ENCODE measurements at places on chromosomes 12 and 14.

DNA sequence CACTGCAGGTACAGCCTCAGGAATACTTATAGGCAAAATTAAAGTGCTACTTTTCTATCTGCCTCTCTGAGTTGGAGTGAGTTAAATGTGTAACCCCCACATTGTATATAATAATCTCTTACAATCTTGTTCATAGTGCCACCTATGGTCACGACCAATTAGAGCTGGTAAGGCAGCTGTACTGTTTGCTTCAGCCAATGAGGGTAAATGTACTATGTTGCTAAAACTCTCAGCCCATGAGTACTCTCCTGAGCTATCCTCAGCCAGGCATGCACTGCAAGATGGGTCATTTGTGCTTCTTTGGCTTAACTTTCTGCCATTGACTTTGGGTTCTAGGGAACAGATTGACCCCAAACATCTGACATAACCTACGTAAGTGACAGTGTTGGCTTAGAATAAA lies 15.0 kb upstream of the MDM2 start:
- no peak for DNase-seq

- no peak for DNase-seq
These were observed 134.3 kb downstream of the TTC7B start for GRCh38 chr14:90681929-90682328.

GRCh38 chr12:11107719-11108118 lies 15.6 kb upstream of the TAS2R43 start:
- DNase-seq = no peak

DNA sequence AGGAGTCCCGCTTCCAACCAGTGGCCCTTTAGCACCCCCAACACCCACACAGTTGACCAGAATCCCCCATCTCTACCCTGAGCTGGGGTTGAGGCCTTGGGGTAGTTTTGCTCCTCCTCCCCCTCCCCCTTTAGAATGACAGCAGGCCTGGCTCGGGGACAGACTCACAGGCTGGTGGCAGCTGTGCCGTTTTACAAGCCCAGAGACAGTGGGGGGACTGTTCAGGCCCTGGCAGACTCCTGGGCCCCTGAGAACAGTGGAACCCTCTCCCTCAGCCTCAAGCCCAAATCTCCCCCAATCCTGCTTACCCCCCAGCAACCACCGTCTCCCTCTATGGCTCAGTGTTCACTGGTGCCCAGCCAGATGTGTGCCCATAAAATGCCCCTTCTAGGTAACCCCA lies 10.1 kb downstream of the TMEM119 start:
- DNase-seq = no peak

- DNase-seq = no peak
These were observed 81.6 kb upstream of the FAR2 start for GRCh38 chr12:29067430-29067829.

GRCh38 chr12:57853864-57854556 lies 7.5 kb upstream of the CTDSP2 start:
- no peak for DNase-seq

DNA sequence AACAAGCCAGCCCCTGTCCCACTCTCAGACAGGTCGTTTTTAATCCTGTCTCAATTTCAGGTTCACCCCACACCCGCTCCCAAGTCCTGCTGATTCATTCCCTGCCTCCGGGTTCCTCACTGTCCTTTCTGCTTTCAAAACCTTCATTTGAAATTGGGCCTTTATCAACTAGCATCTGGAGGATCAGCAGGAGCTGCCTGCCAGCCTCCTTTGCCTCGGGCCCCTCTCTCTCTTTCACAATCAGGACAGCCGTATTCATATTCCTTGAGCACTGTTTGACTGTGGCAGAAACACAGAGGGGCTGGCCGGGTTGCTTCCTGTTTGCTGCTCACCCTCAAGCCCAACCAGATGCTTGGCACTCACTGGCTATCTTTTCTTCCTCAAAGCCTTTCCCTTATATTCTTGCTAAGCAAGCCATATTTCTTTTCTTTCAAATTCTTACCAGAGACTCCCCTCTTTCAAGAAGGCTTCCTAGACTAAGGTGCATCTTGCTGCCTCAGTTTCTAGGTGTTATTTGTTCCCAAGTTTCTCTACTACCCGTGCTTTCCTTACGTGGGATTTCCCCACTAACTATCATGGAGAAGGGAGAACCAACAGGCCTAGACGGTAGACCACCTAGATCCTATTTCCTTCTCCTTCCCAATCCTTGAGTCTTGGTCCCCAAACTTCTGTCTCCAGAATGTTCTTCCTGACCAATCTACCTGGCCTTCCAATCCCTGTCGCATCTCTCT lies 3.0 kb downstream of the GALNT6 start:
- DNase-seq = no peak

DNA sequence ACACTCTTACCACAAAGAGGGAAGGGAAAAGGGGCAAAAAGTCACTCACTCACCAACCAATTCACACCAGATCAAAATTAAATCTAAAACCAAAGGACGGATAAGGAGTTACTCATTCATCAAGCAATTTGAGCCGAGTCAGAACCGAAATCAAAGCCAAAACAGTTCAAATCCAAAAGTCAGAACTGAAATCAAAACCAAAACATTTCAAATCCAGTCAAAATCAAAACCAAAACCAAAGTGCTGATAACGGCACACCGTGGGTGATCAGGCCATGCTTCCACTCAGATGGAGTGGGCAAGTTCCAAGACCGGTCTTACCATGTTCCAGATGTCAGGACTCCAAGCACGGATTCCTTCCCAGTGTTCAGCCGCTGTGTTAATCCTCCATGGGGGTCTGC lies 139.5 kb downstream of the SLC38A6 start:
- DNase-seq = no peak

GRCh38 chr12:117026343-117026742 lies 72.9 kb downstream of the TESC start:
- no peak for DNase-seq

- DNase-seq = no peak
These were observed 49.7 kb downstream of the KIF26A start for GRCh38 chr14:104187931-104188726.

GRCh38 chr12:52442600-52443061 lies 8.5 kb upstream of the KRT75 start:
- no peak for DNase-seq

DNA sequence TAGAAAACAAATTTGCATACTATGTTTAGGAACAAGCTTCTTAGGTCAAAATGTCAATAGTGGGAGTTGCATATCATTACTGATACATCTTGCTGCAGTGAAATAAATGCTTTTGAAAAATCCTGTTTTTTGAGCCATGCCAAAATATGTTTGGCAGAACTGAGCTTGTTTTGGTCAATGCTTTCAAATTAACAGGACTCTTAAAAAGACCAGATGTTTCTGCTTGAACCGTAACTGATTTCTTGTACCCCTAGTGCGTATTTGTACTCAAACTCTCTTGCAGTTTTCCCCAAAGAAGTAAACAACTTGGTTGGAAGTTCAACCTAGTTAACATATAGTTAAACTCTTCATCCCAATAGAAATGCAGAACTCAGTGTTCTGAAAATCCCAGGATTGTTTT lies 3.4 kb downstream of the TRHDE start:
- DNase-seq = no peak

GRCh38 chr12:55925371-55925770 lies 2.3 kb downstream of the PYM1 start:
- DNase-seq = no peak

DNA sequence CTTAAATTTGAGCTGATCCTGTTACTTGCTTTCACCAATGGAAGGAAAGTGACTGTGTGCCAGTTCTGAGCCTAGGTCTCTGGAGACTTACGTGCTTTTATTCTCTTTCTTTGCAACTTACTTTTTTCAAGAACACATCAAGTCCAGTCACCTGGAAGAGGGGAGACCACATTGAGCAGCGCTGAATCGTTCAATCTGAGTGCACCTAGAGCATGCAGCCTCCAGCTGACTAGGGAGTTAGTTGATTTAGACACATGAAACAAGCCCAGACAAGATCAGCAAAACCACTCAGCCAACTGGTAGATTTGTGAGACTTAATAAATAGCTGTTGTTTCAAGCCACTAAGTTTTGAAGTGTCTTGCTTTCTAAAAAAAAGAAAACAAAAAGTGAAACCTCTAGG lies 1014.8 kb upstream of the FBXO33 start:
- no peak for DNase-seq

- DNase-seq = no peak
These were observed 50.8 kb downstream of the ARL1 start for GRCh38 chr12:101356794-101357193.

- DNase-seq = no peak
These were observed 12.9 kb downstream of the FOXG1 start for GRCh38 chr14:28779456-28779855.

GRCh38 chr14:65269732-65270131 lies 142.8 kb upstream of the FUT8 start:
- no peak for DNase-seq

- DNase-seq = no peak
These were observed 10.3 kb downstream of the SLC6A12 start for GRCh38 chr12:203462-204260.

DNA sequence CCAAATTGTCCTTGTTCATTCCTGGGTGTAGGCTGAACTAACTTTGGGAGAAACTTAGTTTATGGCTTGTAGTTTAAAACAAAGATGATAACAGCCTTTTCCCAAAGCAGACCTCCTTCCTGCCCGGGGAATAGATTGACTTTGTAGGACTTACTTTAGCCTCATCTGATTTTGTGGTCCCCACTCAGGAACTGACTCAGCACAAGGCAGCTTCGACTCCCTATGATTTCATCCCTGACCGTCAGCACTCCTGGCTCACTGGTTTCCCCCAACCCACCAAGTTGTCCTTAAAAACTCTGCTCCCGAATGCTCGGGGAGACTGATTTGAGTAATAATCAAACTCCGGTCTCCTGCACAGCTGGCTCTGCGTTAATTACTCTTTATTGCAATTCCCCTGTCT lies 40.1 kb upstream of the DDHD1 start:
- DNase-seq = no peak

DNA sequence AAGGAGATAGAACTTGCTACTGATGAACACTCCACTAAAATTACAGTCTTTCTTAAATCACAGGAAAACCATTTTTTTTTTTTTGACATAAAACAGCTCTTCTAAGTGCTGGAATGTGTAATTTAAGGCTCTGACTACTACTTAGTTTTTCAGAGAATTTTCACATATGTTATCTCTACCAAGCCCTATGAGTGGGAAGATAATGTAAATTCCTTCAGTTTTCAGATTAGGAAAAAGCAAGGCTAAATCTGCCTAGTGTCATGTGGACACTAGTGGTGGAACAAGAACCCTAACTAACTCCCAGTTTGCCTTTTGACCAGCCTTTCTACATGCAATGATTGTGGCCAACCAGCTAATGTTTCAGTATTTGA lies 37.3 kb upstream of the CSRP2 start:
- DNase-seq = no peak
